ENCODE measurements at places on chromosomes 3 and 15.

DNA sequence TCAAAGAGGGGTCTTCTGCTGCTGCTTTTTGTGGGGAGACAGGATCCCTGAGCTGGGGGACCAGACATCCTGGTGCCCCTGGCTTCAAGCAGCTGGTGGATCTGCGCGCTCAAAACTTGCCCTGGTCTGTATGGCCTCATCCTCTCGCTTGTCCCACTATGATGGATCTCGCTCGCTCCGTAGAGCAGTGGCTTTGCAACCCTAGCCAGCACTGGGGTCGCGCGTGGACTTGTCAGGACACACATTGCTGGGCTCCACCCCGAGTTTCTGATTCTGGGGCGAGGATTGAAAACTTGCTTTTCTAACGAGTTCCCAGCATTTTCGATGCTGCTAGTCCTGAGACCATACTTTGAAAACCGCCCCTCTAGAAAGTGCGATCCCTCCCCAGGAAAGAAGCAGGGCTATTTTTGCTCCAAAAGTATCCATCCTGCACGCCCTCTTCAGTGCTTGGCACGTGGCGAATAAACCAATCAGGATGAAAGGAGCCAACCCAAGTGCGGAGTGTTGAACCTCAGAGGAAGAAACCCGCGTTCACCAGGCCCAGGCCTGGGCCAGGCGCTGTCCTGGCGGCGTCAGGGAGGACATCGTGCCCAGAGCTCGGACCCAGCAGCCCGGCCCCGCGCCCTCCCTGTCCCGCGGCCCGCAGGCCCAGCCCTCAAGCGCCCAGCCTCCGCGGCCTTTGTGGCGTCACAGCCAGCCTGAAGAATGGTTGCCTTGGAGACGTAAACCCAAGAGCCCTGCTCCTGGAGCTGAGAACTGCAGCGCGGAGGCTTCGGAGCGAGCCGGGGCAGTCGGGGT lies at the start of gene CFAP100:
TSS of gene CFAP100 (plus strand) at position 731 of the 798 bp plus-strand sequence. CDS start 1,092 bp downstream, outside the sequence.
- no peak for DNase-seq

DNA sequence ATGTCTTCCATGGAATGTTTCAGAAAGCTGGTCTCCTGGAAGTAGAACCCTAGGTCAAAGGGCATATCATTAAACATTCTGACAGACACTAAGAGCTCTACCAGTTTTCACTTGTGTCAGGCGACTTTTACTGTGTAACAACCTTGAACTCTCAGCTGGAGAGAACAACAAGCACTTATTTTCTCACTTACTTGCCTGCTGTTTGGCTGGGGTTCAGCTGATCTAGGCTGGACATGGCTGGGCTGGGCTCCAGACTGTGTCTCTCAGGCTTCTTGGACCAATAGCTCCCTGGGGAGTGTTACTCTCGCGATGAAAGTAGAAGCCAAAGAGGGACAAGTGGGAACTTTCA lies 527.3 kb downstream of the SHQ1 start:
- no peak for DNase-seq

DNA sequence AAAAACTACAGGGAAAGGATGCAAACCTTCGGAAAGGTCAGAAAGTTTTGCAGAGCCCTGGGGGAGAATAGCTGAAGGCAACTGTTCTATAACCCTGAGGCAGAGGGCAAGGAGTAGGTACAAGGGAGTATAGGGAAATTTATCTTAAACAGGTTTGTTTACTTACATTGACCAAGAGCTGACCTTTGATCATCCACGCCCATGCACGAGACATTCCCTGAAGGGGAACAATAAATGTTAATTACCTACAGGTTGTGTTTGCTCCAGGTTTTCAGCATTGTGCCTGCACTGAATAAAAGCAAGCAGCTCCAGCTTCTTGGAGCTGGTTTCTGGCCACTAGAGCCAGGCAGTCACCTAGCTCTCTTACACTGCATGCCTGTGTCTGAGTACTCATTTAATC lies 524.5 kb upstream of the TGFBR2 start:
- DNase-seq, result no peak

GRCh38 chr15:93250209-93250608 lies 161.2 kb upstream of the RGMA start:
- no peak for DNase-seq

- DNase-seq, result no peak
These were observed 555.9 kb downstream of the RSL24D1 start for GRCh38 chr15:54640873-54641272.

GRCh38 chr3:167318996-167319615 lies 61.0 kb downstream of the ZBBX start:
- DNase-seq, result no peak

- DNase-seq, result no peak
These were observed 24.1 kb downstream of the SIDT1 start for GRCh38 chr3:113556316-113556945.

- DNase-seq, result no peak
These were observed 105.4 kb upstream of the SPRED1 start for GRCh38 chr15:38147246-38147645.

GRCh38 chr3:157542711-157543500 lies 39.7 kb upstream of the VEPH1 start:
- DNase-seq, result no peak

Data from HS-5 (cell line).